GM19239 (cell line): ENCODE measurements at places on chromosomes 12 and 14.

DNA sequence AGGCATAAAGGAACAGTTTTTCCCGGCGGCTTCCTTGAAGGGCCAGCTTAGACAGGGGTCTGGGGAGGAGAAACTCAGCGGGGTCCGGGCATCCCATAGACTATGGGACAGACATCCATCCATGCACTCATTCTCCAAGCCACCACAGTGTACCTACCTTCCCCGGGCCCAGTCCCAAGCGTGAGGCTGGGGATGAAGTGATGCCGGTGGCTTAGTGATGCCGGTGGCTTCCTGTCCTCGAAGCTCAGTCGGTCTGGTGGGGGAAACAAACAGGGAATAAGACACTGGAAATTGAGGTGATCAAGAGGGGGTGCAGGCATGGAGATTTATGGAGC lies 421 bp downstream of the RTL1 start:
- DNase-seq, result no peak

- no peak for DNase-seq
These were observed 15.7 kb upstream of the RAB35 start for GRCh38 chr12:120132054-120132836.

GRCh38 chr12:76495556-76495955 lies 64.0 kb downstream of the OSBPL8 start:
- no peak for DNase-seq

GRCh38 chr14:51463461-51463860 lies 188.2 kb upstream of the FRMD6 start:
- no peak for DNase-seq

GRCh38 chr12:55019784-55020183 lies at the start of gene NEUROD4:
Gene NEUROD4, plus strand, starts transcription at chr12:55019974. Its CDS starts 6,466 bp downstream, at chr12:55026440.
- DNase-seq, result no peak

DNA sequence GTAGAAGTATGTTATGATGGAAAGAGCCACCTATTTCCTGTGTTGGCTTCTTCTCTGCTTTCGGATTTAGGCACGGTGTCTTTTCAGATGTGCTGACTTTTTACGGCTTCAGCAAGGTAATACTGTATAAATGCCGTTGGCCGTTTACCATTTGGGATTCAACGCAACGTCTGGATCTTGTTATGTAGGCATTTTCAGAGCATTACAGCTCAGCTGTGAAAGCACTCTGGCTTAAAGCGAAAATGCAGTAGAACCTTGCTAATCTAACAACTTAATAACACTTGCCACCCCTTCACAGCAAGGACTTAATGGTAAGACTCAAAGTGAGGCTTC lies 229.9 kb downstream of the EFCAB11 start:
- DNase-seq, result peak; percentile 18

- DNase-seq, result no peak
These were observed 153.2 kb upstream of the ALG10B start for GRCh38 chr12:38163442-38163801.

GRCh38 chr12:31524791-31525495 lies 66.0 kb downstream of the DENND5B start:
- no peak for DNase-seq

DNA sequence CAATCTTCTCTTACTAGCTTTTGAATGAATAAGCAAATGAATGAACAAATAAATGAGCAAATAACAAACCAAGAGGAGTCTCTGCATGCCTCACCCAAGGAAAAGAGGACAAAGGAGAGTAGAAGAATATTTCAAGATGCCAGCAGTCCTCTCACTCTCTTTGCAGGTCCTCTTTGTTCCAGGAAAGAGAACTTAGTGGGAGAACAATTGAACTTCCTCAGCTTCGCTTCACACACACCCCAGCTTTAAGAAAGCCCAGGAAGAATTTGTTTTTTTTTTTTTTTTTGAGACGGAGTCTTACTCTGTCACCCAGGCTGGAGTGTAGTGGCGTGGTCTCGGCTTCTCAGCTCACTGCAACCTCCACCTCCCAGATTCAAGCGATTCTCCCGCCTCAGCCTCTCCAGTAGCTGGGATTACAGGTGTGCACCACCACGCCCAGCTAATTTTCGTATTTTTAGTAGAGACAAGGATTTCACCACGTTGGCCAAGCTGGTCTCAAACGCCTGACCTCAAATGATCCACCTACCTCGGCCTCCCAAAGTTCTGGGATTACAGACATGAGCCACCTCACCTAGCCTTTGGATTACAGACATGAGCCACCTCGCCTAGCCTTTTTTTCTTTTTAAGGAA lies 20.4 kb downstream of the KRT18 start:
- no peak for DNase-seq

DNA sequence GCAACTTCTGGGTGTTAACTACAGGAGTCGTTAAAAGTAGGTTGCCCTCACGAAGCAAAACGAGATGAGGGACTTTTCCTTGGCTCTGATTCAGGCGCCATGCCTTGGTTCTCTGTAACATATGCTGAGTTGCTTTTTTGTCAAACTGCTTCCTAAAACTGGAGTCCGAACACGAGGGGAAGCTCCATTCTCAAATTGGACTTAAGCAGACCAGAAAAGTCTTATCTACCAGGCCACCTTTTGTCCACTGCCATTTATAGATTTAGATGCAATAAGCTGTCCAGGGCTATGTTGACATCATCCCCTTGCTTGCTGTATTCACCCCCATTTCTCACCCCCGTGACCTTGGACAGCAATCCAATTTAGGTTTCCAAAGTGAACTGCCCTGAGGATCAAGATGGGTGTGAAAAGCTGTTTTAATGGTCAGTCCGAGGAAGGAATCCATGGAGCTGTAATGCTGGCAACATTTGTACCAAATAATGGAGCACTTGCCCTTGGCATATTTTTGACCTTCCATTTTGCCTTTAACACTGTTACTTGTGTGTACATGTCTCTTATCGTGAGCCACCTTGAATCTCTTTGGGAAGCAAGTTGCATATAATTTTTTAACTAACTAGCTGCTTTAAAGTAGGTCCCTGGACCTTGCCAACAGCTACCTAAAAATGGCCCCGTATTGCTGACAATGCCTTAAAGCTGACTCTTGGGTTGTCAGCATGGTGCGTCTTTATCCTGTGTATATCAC lies 298.1 kb downstream of the EGLN3 start:
- DNase-seq, result no peak
